H1 (cell line): ENCODE measurements at places on chromosomes 2 and 18.

DNA sequence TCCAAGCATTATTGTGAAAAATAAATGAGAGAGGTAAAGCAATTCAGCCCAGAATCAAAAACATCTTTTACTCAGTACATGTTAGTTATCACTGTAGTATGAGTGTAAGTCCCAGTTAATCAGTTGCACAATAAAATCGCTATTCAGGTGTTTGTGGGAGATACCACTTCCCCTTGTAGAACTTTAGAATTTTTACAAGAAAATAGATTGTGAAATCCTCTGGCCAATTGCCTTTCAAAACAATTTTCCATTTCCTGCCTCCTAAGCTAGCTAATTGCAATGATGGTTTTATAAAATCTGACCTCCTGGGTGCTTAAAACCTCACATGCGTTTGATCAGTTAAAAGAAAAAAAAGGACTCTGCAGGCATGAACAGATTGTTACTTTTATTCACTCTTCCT is 332.5 kb downstream of the PID1 start:
- DNase-seq: no peak

GRCh38 chr2:235472443-235472842 is 21.4 kb upstream of the AGAP1 start:
- DNase-seq: no peak

DNA sequence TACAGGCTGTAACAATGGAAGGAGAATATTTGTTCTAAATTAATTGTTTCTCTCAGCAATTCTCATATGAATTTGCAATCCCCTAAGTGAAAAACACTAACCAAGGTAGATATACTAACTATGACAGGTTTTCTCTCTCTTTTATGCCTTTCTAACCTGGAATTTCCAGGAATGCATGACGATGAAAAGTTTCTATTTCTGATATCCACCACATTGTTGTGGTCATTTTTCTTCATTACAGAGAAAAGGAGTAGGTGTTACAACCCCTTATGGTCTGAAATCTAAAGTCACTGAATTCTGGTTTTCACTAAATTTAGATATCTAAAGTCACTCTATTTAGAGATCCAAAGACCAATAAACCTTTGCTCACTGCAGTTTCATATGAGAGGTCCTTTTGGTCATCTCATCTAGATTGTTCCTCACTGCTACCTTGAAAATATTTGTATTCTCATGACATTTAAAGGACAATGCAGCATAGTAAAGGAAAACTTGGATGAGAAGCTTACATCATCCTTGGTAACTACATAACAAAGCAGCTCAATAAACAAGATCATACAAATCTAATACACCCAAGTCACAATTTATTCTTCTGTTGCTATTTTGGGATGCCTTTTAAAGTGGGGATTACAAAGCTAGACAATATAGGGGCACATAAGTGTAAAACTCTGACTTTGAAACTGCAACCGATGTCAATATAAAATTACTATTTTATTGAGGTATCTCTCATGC is 85.8 kb downstream of the TCF4 start:
- DNase-seq: no peak

- no peak for DNase-seq
These were observed 101.6 kb upstream of the HNMT start for GRCh38 chr2:137862651-137863050.

DNA sequence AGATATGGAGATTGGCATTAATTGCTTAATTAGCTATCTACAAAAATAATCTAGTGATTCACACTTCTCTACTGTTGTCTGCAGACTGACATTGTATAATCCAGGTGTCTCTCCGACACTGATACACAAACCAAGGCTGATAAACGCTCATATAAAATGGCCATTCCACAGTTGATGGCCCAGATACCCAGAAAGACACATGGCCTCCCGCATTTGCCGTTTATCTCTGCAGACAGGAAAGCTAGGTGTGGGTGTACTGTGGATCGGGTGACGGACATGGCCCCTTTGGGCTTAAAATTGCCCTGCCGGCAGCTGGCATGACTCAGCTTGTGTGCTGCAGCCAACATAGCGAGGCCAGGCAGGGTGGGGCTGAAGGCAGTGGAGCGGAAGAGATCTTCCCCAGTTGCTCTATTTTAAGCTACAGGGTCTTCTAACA is 18.5 kb downstream of the PMAIP1 start:
- no peak for DNase-seq

DNA sequence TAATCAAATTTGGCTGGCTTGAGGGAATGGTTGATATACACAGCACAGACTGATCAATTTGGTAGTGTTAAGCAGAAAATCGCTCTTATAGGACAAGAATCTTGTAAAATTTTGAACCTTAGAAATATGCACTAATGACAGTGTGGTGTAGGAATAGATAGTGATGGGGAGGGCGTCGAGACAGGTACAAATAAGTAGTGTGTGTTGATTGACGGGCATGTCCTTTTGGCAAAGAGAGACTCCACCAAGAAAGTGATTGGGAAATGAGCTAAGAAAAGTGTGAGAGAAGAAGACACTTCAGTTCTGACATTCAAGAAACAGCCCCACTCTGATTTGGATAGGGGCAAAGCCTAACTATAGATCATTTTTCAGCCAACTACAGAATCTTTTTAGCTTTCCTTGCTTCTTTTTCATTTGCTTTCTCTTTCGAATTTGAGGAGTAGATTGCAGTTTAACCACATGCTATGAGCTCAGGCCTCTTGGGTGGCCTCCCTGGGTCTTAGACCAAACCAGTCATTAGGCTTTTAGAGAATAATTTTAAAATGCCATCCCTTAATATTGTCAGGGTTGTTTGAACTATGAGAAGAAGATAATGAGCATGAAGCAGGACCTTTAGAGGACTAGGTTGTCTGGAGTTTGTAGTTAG is 127.1 kb downstream of the CERS6 start:
- DNase-seq: no peak

DNA sequence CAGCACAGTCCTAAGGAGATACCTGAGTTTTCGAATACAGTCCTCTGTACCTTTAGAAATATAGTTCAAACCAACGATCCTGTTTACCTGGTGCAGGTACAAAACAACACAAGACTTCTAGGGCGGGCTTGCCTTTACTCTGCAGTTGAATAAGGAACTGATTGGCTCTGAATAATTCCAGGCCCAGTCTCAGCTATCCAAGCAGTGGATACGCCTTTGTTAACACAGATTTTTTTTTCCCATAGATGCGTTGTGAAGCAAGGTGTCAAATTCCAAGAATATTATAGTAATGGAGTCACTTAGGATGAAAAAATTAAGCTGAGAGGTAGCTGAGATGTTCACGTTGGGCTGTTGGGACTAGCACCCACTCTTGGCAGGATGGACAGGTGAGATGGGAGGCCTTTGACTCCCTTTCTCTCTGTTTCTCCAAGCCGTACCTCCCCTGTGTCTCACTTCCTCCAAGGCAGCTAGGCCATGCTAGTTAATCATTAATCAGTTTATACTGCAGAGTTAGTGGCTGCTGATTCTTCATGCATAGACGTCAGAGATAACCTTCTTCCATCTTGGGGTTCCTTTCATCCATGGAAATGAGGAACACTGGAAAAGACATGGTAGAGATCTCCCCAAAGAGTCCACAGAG is 380.8 kb upstream of the ACVR2A start:
- DNase-seq: no peak
